Activated T-cell treated with anti-CD3 and anti-CD28 coated beads, Interleukin-2, amount 50 U/mL, for 4 hours (primary cell): ENCODE measurements at places on chromosomes 16 and 17.

DNA sequence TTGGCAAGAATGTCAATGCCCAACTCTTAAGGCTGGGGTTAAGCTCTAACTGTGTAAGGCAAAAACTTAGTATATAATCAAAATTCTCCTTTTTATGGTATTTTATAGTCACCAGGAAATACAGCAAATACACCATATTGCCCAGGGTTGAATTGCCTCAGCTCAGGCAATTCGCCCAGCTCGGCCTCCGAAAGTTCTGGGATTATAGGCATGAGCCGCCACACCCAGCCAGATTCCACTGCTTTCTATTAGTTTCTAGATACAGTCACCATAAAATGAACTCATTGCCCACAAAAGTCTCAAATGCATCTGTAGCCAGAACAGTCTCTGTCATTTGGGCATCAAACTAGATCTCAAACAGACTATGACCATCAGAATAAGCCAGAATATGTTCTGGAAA is 238.7 kb upstream of the TOX3 start:
- no peak for DNase-seq

DNA sequence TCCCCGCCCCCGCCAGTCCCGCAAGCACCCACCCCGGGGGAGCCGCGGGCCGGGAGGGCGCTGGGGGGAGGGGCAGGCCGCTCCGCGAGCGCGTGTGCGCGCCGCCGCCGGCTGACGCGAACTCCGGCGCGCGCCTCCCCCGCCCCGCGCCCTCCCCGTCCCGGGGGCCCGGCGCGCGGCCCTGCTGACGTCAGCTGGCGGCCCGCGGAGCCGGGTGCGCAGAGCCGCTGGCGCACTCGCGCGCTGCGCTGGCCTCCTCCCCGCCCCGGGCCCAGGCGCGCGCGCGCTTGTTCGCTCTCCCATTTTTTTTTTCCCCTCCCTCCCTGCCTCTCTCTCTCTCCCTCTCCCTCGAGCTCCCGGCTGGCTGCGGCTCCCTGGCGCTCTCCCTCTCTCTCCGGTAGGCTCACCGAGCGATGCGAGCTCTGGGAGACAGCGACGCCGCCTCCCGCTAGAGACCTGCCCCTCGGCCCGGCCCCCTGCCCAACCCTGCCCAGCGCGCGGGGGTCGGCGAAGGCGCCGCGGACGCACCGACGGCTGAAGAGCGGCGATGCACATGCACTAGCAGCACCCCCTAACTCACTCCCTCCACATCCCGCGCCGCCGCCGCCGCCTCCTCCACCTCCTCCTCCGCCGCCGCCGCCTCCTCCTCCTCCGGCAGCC is at the start of gene GNAO1:
Gene GNAO1 (plus strand): TSS at position 334 of the 660 bp plus-strand sequence. CDS start 747 bp downstream, outside the sequence.
- peak; percentile 57 for DNase-seq

- no peak for DNase-seq
Measured at GRCh38 chr17:55325406-55325805, 60.6 kb downstream of the HLF start.

GRCh38 chr17:69761767-69762321 is 313.2 kb upstream of the KCNJ16 start:
- no peak for DNase-seq

DNA sequence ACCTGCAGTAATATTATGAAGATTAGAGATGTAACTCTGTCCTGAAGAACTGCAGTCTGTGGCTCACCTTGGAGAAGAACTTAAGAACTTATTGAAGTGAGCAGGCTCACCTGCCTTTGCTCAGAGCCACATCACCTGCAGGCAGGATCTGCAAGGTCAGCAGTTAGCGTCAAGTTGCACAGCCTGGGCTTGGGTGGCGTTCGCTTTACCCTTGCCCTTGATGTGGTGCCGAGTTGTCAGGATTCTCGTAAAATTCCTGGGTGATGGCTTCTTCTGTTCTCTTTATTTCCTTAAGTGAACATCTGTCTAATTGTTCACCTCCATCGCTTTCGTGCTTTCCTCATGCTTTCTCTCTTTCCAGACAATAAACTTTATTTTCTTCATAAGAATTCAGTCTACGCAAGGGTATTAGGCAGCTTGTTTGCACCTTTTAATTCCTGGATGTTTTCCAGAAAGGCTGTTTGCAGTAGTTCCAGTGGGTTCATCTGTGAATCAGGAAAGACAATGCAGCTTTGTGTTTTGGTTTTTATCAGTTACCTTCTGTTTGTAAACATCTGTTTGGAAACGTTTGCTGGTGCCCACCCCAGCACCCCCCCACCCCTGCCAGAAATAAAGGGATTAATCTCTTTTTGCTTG is 254.3 kb downstream of the WWOX start:
- no peak for DNase-seq

DNA sequence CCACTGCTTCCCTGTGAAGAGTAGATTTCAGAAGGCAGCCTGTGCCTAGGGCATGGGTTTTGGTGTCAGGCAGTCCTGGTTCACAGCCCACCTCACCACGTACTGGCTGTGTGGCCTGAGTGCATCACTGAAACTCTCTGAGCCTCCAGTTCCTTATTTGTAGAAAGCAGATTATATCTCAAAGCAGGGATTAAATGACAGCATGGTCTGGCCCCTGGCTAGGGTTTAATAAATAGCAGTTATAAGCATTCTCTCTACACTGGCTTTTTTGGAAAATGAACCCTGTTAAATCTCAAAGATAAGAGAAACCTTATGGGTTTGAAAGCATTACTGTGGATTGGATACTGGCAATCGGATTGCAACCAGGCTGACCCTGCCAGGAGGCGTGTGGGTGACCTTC is 2.9 kb upstream of the MT1M start:
- no peak for DNase-seq

DNA sequence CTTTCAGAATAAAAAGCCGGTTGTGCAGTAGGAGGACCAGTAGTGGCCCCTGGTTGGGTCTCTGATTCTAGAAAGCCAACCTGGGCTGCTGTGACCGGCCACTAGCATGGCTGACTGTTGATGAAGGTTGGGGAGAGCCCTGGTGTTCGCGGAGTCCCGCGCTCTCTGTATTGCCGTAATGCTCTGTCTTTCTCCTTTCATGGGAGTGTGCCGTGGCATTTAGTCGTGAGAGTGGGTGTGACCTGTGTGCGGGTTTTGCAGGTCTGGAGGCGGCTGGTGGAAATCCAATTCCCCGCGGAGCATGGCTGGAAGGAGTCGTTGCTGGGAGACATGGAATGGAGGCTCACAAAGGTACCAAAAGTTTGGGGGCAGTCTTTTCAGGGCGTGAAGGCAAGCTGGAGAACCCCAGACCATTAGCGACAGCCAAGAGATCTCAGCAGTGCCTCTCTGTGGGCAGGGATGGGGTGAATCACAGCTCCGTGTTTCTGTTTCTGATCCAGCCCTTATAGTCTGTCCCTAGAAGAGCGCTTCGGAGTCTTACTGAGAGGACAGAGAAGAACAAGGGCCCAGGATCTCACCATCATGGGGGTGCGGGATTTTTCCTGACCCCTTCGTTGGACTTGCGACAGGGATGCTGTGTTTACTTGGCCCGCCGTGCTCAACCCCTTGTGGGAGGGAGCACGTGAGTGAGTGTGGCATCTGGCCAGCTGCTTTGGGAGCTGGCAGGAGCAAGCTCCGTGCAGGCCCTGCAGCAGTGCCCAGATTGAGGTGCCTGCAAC is 56.5 kb downstream of the RNF213 start:
- DNase-seq: no peak

DNA sequence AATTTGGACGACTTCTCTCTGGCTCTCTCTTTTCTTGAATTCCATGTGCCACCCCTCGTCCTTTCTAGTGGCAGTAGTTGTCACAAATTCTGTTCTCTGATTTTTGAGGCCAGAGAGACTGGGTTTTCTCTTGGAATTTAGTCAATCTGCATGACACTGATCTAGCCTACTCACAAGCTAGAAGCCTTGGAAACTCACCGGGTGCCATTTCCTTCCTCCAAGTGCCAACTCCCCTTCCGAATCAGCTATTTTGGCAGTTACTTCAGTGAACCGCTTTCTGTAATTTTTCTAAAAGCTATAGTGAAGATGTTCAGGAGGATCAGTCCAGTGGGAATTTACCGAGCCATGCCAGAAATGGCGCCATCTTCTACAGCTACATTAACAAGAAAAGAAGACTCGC is 228.9 kb downstream of the PMP22 start:
- DNase-seq: no peak

DNA sequence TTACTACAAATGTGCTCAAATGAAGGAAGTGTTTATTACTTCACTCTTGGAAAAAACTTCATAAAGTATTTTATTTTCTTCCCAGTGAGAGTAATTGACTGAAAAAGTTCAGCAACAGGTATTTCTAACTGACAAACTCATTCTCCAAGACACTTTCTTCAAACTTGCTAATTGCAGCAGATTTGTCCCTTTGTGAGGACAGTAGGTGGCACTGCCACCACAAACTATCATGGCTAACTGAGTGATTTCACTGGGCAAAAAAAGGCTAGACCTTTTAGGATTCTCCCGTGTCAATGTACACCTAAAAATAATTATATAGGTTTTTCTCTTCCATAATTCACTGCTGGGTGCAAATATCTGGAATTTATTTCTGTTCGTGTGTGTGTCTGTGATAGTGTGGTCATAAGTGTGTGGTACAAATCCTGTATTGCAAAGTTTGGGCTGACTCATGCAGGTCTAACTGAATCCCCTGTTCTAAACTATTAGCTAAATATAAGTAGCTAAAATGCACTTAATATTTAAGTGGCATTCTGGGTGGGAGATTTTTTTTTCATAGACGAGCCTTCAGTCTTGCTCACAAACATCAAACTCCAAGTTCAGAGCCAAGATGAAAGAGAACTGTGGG is 3.9 kb downstream of the HS3ST3A1 start:
- DNase-seq: no peak

- no peak for DNase-seq
Measured at GRCh38 chr17:13410874-13411273, 190.9 kb downstream of the HS3ST3A1 start.

GRCh38 chr16:61831351-61831917 is 204.8 kb downstream of the CDH8 start:
- DNase-seq: no peak

DNA sequence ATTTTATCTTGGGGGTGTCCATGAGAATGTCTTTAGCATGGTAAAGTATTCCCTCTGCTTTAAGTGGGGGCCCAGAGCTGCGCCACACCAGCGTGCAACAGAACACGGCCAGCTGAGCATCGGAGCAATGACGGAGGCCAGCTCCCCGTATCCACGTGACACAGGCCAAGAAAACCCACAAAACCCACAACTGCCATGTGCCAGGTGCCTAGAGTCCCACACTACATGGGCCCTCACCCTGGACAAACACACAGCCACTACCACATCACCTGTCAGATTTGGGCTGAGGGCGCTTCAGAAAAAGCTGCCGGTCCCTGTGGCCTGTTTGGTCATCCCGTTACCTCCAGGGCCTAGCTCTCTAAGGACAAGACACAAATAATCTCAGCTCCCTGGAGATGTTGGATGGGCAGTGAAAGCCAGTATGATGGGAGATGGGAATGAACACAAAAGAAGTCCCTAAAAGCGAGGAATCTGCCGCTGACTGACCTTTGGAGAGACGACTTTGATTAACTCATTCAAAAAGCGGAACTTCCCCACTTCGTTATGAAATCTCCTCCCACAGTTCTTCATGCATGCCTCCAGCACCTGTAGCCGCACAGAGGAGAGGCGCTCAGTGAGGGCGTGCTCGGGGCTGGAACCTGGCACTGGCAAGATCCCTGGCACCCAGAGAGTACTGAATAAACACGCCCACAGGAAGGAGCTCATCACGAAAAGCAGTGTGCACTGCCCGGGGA is 17.1 kb downstream of the GGA3 start:
- no peak for DNase-seq

DNA sequence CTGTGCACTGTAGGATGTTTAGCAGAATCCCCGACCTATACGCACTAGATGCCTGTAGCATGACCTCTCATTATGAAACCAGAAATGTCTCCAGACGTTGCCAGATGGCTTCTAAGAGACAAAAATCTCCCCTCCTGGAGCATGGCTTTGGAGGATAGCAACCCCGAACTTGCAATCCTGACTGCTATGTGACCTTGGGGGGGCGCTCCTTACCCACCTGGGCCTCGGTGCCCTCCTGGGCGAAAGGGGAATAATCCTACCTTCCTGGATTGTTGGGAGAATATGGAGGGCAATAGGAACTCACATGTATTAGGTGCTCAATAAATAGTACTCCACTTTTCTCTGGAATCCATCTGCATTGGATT is 8.1 kb downstream of the MRM1 start:
- no peak for DNase-seq

DNA sequence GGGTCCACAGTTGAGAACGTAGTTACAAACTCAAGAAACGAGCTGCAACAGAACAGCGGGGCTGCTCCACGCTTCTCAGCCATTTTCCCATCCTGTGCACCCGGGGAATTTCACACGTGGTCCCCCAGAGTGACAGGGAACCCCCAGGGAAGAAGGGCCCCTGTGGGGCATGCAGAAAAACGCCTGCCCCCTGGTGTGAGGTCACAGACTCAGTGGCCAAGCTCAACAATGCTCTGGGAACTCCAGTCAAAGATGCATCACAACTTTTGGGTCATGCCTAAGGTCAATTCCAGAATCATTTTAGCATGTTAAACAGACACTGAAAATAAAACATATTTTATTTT is 115.4 kb downstream of the ZNF778 start:
- no peak for DNase-seq
